Stimulated activated CD4-positive, alpha-beta T cell treated with anti-CD3 and anti-CD28 coated beads, Interleukin-1b, Interleukin-23, amount 100 ng/mL, for 48 hours (primary cell): ENCODE measurements at places on chromosomes 3 and 15.

GRCh38 chr15:92195241-92195640 lies 198.4 kb upstream of the ST8SIA2 start:
- DNase-seq: no peak

GRCh38 chr3:161263057-161263456 lies 41.9 kb downstream of the NMD3 start:
- no peak for DNase-seq

- no peak for DNase-seq
Measured at GRCh38 chr3:29152379-29152778, 128.5 kb upstream of the RBMS3 start.

- peak; percentile 47 for DNase-seq
Measured at GRCh38 chr15:76976572-76977270, 18.2 kb upstream of the PSTPIP1 start.

DNA sequence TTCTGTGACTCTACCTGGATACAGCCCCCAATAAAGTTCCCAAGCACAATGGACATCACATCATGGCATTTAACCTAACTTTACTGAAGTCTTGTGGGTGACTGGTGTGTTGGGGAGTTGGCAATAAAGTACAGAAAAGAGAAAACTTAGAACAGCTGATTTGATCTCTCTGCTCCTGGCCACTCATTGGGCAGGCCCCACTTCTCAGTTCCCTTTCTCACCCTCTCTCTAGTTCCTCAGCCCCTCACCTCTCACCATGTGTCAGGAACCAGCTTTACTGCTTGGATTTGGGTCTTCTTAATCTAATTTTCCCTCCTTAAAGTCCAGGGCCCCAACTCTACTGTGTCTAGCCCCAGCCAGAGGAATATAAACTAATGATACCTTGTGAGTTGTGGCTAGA lies 713 bp upstream of the MUC13 start:
- DNase-seq: no peak

- no peak for DNase-seq
Measured at GRCh38 chr3:114857299-114857701, 289.8 kb downstream of the ZBTB20 start.

DNA sequence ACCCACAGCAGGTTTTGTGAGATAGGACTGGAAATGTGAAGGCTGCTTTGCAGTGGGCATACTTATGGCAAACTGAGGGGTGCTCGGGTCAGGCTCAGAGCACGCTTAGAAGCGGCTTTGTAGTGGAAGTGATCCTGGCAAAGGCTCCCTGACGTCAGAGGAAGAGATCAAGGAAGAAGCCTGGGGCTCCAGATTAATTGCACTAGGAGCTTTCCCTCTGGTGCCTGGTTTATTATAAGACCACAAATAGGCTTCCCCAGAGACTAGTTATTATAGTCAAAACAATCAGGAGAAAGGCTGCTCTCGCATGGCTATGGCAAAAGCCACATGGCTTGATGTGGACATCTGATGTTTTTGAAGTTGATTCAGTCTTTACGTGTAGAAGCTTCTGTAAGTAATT lies 515.1 kb downstream of the GABRG3 start:
- DNase-seq: no peak

- DNase-seq: no peak
Measured at GRCh38 chr3:134430950-134431445, 54.8 kb downstream of the ANAPC13 start.

GRCh38 chr3:9175421-9175820 lies 74.0 kb downstream of the SRGAP3 start:
- DNase-seq: no peak

DNA sequence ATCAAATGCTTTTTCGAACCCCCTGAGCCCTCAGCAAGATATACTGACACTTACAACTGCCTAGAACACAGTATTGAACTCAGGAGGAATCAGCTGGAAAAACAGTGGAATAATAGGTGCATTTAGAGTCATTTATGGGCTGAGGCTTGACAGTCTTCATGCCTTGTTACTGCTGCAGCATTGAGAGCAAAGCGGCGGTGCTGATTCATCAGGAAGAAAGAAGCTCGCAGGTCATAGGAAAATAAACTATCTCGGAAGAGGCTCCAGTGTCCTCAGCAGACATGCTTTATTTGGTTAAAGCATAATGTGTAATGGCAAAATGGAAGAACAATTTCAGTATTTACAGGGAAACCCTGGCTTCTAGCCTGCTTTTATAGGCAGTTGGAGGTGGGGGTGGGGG lies 30.1 kb upstream of the NEO1 start:
- no peak for DNase-seq

DNA sequence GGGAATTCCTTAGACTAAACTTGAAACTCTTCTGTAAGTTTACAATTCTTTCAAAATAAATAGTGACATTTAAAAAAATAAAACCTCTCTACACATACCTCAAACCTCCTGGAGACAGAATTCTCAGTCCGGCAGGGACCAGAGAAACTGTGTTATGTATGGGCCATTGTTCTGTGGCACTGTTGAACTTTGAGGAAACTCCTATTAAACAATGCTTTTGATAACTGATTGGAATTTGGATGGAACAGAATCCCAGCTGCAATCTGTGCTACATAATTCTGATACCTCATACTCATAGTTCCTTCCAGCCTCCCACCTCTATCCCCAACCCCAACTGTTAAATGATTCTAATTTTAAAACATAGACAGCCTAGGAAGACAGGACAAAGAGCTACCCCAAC lies 85.0 kb downstream of the TM4SF4 start:
- DNase-seq: no peak

- no peak for DNase-seq
Measured at GRCh38 chr3:148657470-148657869, 40.2 kb upstream of the AGTR1 start.

DNA sequence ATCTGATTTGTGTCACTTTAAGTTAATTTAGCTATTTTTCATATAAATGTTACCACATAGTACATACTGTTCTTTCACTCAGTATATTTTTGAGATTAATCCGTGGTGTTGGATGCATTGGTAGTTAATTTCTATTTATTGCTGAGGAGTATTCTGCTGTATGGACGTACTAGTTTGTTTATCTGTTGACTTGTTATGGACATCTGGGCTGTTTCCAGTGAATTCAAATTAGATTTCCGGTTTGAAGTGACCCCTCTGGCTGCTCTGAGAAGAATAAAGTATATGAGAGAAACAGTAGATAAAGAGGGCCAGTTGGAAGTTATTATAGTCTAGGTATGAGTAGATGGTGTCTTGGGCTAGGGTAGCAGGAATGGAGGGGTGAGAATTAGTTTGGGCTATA lies 15.6 kb downstream of the KAT2B start:
- DNase-seq: no peak

DNA sequence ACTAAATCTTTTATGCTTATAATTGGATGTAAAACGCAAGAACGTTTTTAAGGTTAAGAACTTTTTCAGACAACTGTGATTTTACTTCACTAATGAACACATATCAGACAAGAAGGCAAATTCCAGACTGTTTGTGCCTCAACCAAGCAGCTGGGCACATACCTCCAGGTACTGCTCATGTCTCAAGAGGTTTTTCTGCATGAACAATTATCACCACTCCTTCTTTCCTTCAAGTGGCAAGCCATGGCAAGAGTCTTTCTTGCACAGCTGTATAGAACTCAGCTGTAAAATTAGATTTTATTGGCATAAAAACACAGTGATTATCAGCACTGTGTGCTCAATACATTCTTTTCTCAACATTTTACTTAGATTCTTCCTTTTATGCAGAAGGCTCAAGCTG lies 64.3 kb downstream of the FNDC3B start:
- DNase-seq: no peak

GRCh38 chr15:76753771-76754170 lies 151.4 kb downstream of the SCAPER start:
- no peak for DNase-seq
